Caki2 (cell line): ENCODE measurements at places on chromosomes 7 and 10.

GRCh38 chr7:136470179-136470578, 398.3 kb upstream of the CHRM2 start:
- no peak for DNase-seq

- DNase-seq, result peak; percentile 77
Measured at GRCh38 chr10:22427101-22427500, 81.8 kb downstream of the SPAG6 start.

- DNase-seq, result peak; percentile 51
Measured at GRCh38 chr10:102452672-102453340, 1.5 kb upstream of the C10orf95 start.

DNA sequence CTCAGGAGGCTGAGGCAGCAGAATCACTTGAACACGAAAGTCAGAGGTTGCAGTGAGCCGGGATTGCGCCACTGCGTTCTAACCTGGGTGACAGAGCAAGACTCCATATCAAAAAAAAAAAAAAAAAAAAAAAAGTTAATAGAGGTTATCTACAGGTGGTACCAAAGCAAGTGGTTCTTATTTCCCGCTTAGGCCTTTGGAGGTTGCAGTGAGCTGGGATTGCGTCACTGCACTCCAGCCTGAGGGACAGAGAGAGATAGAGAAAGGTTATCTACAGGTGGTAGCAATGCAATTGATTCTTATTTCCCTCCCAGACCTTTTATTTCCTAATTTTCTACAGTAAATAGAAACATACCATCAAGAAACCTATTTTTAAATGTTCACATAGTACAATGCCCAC, 98.2 kb downstream of the DLG5 start:
- DNase-seq, result no peak

DNA sequence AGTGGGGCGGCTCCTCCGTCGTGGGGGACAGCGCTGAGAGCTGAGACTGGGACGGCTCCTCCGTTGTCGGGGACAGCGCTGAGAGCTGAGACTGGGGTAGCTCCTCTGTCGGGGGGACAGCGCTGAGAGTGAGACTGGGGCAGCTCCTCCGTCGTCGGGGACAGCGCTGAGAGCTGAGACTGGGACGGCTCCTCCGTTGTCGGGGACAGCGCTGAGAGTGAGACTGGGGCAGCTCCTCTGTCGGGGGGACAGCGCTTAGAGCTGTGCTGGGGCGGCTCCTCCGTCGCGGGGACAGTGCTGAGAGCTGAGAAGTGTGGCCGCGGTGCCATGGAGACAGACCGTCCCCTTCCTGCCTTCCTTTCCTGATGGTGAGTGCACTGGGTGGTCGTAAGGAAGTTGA, 136.4 kb downstream of the DYNC2I1 start:
- DNase-seq, result no peak

GRCh38 chr10:50788951-50789945, 49.5 kb downstream of the ASAH2B start:
- DNase-seq, result peak; percentile 6

GRCh38 chr7:29805886-29806207, 461 bp upstream of the WIPF3 start:
- DNase-seq, result no peak
